ENCODE measurements at places on chromosomes 5 and 9.

- DNase-seq = no peak
These were observed 1.7 kb downstream of the ADRA1B start for GRCh38 chr5:159917994-159918393.

DNA sequence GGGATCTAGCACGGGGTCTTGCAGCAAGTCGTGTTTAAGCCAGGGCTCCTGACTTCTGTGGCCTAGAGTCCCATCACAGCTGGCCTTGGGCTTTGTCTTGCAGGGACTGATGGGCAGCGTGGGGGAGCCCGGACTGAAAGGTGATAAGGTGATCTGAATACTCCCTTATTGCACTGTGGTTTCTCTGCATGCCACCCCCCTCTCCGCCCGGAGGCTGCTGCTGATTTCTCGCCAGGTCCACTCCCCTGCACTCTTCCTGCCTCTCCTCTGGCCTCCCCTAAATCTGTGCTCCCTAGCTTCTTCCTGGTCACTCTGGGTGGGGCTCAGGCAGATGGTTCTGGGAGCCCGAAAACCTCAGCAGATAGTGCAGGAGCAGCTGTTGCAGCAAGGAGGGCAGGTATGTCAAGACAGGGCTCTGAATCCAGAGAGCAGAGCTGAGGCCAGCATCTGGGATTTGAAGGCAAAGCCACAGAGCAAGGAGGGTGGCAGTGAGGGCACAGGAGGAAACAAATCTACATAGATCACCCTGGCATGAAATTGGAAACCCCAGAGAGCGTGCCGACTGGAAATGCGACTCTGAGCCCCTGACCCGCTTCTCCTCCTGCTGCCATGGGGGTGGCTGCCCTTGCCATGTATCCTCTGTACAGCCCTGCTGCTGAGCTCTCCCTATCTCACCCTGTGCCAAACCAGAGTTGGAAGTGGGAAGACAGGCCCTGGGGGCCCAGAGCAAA is 76.5 kb downstream of the COL27A1 start:
- no peak for DNase-seq

DNA sequence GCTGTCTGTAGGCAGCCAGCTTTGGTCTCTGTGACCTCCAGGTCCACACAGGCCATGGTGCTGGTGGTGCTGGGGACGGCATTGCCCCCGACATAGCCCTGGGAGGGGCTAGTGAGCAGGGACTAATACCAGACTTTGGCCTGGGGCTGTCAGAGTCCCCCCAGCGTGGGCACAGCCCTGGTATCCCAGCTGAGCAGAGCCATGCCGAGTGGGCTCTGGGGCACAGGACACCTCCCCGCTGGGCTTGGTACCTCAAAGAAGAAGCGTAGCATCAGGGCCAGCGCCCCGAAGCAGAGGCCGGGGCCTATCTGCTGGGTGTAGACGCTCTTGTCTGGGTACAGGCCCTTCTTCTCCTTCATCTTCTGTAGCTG is 9.5 kb downstream of the MYMK start:
- no peak for DNase-seq

DNA sequence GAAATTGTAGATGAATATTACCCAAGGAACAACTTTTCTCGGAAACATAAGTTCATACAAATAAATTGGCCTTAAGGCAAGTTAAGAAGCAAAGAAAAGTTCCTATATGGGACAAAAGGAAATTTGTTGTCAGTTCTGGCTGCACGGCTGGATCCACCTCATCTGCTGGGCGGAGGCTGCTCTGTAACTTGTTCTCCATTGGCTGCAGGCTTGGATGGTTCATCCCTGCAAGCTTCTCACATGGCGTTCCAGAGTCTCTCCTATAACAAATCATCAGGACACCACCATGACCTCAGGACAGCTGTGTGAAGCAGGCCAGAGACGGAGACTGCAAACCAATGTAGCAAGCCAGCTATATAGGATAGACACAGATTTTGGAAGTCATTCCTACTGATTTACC is 81.4 kb upstream of the DAB2 start:
- no peak for DNase-seq

DNA sequence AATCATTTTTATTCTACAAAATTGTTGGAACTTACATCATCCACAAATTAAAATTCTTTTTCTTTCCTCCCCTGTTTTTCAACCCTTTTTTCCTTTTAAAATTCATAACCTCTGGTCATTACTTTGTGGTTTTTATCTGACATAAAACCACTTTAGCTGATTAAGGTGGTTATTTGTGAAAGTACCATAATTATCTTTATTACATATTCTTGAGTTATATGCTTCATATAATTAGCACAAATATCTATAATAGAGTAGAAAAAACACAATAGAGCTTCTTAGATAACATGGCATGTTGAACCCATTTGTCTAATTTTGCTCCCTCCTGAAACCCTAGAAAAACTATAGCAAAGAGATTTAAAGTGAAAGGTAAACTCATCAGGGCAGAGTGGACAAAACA is 22.9 kb upstream of the PPIC start:
- DNase-seq = no peak

- no peak for DNase-seq
These were observed 88.8 kb downstream of the TLE4 start for GRCh38 chr9:79660615-79661014.

GRCh38 chr9:84154320-84154719 is 173.7 kb downstream of the RMI1 start:
- DNase-seq = no peak

DNA sequence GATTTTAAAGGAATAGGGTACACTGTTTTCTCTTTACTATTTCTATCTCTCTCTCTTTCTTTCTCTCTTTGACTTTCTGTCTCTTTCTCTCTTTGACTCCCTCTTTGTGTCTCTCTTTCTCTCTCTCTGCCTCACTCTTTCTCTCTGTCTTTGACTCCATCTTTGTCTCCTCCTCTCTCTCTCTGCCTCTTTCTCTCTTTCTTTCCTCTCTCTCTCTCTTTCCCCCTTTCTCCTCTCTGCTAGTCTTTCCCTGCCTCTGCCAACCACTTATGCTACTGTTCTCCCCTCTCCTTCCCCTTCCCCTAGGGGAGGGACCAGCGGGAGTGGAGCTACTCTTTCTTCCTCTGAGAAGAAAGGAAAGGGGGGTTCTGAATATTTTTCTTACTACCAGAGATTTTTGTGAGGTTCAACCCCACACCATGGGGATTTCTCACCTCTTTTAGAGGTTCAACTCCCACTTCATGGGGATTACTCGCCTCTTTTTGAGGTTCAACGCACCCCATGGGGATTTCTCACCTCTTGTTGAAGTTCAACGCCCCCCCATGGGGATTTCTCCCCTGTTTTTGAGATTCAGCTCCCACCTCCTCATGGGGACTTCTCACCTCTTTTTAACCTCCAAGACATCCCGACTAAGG is 309.9 kb downstream of the NR3C1 start:
- no peak for DNase-seq

DNA sequence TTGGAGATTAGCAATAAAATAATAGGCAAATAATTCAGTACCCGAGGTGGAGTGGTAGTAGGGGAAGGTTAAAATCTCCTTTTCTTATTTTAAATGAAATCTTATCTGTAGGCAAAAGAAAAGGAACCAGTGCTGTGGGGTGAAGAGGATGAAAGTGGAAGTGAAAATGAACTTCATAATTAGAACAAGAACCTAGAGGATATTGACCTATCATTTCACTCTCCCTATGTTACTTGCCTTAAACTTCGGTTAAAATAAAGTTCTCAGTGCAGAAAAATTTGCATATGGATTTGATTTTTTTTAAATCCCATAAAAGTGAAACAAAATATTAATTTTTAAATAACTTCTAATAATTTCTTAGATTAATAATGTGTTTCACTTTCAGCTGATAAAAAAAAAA is 1094.9 kb upstream of the C9orf72 start:
- no peak for DNase-seq

GRCh38 chr9:96660692-96661248 is 5.7 kb upstream of the PRXL2C start:
- no peak for DNase-seq

DNA sequence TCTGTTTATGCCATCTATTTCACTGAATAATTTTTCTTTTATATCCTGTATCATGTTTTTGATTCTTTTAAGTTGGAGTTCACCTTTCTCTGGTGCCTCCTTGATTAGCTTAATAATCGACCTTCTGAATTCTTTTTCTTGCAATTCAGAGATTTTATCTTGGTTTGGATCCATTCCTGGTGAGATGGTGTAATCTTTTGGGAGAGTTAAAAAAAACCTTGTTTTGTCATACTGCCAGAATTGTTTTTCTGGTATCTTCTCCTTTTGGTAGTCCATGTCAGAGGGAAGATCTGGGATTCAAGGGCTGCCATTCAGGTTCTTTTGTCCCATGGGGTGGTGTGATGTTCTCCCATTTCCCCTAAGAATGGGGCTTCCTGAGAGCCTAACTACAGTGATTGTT is 800.8 kb upstream of the TYRP1 start:
- DNase-seq = no peak

GRCh38 chr9:130040984-130041647 is 1.9 kb downstream of the FNBP1 start:
- no peak for DNase-seq

DNA sequence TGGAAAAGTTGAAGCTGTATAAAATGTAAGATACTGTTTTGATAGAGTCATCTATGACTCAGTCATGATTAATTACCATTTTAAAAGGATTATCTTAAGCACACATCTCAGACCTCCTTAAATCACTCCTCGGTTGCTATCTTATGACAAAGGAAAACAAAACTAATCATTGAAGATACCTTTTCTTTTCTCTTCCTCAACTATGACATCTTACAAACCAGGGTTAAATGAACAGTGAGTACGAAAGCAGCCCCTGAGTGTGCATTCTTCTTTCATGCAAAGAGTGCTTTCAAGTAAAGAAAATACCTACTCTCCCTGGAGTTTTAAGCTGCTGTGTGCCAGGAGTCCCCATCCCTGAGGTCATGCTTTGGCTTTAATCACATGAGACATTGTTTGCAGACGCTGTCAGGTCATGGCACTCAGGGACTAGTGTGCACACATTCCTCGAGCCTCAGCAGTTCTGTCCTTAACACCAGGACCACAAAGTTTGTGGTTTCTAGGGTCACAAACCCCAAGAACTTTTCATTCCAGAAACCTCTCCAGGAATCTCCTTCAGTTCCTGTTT is 86.7 kb upstream of the ICE1 start:
- DNase-seq = no peak

- DNase-seq = no peak
These were observed 149.3 kb upstream of the MTAP start for GRCh38 chr9:21653091-21653490.

DNA sequence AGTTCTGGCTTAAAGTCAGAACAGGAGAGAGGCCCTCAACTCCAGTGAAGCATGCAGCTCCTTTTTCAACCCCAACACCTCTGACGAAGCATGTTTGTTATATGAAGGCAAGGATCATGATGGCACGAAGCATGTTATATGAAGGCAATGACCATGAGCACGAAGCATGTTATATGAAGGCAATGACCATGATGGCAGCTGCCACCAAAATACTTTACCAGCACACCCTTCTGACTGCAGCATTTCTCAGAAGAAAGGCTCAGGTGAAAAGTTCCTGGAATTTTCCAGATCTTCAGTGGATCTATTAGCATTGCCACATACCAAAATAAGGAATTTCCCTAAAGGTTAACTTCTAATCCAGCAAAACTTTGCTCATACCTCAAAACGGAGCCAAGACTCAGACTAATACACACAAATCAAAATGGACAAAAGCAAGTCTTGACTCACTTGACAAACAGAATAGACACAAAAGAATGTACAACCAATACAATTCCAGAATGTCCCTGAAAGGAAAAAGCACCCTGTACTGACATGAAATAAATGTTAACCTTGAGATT is 217.4 kb downstream of the FANCC start:
- no peak for DNase-seq
